Activated CD4-positive, alpha-beta T cell treated with anti-CD3 and anti-CD28 coated beads for 36 hours (primary cell): ENCODE measurements at places on chromosomes 3 and 15. TPM values are rescaled to one million over a fixed set of nuclear protein-coding genes. Genes with fewer than 3 reads are reported as not detected.

DNA sequence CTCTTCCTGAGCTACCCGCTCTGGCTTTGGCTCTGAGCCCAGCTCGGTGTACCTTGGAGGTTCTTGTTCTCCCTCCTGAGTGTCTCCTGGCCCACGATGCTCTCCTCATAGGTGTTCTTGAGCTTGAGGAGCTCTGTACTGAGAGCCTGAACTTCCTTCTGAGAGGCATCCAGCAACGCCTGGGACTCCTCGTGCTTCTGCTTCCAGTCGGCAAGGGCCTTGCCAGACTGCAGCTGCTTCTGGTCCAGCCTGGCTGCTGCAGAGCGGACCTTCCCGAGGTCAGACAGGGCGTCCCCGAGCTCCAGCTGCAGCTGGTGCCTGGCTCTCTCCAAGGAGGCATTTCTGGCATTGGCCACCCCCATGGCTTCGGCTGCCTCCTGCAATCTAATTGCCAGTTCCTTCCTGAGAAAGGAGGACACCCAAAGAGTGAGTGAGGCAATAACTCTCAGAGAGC, 99.8 kb downstream of the MYH15 start:
- DNase-seq: no peak

DNA sequence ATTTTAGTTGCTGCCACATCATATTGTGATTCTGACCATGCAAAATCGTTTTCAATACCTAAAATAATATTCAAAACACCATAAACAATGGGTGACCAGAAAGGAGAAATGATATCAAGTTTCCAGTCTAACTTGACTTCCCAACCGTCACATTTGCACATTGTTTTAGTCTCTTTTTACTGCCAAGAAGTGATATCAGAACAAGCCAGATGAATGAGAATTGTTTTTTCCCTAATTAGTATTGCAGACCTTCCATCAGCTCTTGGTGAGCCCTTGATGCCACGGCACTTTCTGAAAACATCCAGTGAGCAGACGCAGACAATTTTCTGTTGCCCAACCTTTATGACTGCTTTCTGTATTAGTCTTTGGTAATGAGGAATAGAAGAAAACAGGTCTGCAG, 62.5 kb downstream of the SPATA16 start:
- DNase-seq: no peak

- no peak for DNase-seq
Measured at GRCh38 chr3:22117751-22118346, 366.8 kb upstream of the ZNF385D start.

- DNase-seq: no peak
Measured at GRCh38 chr3:24586920-24587319, 92.3 kb upstream of the THRB start.

DNA sequence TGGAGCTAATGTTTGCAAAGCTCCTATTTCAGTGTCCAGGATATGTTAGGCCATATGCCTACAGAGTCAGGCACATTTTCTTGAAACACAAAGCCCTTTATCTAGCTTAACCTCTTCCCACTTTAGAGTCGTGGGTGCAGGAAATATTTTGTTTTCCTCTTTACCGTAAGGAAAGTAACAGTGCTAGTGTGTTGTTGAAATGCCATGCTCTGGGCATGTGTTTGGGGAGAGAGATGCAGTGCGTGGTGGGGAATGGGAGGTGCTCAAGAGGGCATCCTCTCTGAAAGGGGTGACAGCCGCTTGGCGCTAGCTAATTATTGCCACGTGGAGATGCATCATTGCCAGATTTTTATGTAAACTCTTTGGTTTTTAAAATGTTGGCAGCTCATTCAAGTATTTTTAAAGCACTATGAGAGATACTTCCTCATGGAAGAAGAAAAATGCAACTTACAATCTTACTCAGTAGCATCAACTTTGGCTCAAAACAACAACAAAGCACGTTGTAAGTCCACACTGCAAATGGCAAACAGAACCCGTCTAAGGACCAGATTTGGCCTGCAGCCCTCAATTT, 152.6 kb downstream of the LPP start:
- no peak for DNase-seq

- DNase-seq: no peak
Measured at GRCh38 chr3:151933234-151933853, 59.9 kb downstream of the SUCNR1 start.

DNA sequence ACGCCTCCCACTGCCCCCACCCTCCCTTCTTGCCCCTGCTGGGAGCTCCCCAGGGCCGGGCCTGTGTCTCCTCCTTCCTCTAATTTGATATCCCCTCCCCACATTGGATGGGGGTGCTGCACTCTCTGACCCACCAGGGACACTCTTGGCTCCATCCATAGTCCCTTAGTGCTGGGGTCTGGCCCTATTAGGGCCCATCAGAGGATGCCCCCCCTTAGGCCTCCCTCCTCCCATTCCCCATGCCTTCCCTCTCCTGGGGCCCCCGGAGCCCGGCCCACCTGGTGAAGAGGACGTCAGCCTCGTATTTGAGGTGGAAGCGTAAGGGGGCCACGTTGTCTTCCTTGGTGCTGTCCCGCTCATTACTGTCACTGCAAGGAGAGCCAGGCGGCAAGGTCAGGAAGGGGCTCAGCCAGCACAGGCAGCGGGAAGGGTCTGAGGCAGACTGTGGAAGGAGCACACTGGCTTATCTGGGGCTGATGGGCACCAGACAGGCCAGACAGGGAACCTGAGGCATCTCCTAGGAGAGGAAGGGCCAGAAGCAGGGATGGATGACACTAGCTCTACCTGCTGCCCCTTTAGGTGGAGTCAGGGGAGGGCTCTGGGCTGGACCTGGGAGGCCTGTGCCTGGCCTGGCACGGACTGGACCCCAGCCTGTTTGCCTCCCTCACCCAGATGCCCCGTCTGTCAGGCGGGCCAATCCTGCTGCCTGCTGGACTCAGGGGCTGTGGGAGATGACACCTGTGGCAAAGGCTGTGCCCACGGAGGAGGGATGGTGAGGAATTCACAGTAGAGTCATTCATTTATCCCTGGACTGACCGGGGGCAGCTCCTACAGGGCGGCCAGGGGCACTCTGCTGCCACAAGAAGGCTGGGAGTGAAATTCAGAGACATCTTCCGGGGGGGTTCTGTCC, 36.2 kb downstream of the FEM1B start:
- DNase-seq: peak; percentile 2

GRCh38 chr3:65732051-65732935, 306.4 kb downstream of the MAGI1 start:
- peak; percentile 8 for DNase-seq

- no peak for DNase-seq
Measured at GRCh38 chr3:159850481-159850880, 138.2 kb upstream of the IL12A start.

DNA sequence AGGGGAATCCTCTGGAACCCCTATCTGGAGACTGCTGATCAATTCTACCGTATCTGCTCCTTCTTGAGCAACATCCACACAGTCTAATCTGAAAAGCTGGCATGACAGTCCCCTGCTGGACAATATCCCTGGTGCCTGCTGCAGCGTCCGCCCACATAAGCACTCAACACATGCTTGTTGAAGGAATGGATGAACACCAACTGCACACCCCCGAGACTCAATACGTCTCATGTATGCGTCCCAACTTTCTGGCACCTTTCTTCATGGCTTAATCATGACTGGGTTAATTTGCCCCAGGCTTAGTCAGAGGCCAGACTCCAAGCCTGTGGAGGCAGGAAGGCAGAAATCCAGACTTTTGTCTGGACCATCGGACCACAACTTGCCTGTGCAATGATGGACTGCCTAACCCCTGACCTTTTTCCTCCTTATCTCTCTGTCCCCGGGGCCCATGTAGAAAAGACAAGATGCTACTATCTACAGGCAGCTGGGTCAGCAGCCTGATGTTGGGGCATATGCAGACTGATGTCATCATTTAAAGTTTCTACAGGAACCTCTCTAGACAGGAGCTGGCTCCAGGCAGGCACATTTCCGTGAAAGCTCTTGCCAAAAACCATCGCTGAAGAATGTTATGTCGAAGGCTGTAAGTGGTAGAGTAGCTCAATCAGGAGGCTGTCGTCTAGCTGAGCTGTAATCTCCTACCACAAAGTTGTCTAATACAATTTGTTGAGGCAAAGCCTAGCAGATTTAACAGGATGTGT, 114.1 kb upstream of the TPM1 start:
- no peak for DNase-seq

DNA sequence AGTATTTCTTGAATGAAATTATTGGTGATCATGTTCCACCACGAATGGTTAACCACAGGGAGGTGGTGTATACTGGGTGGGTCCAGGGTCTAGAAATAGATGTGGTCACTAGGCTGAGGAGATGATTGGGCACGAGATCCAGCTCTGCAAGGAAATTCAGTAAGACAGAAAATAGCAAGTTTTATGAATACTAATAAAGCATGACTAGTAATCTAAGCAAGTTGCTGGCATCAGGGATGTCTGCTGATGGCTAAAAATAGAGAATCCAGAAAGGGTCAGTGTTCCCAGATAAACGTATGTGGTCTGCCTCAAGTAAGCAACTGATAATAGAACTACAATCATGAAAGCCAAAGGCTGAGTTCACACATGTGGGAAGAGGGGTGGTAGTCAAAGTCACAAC, 108.3 kb upstream of the FRMD4B start:
- DNase-seq: no peak

- DNase-seq: no peak
Measured at GRCh38 chr3:79586232-79586631, 181.6 kb downstream of the ROBO1 start.

GRCh38 chr3:172245241-172245640, 203.0 kb downstream of the GHSR start:
- no peak for DNase-seq

GRCh38 chr15:59550530-59550929, 61.1 kb upstream of the GCNT3 start:
- DNase-seq: no peak

- peak; percentile 15 for DNase-seq
Measured at GRCh38 chr3:173529062-173529711, 131.6 kb downstream of the NLGN1 start.

- DNase-seq: no peak
Measured at GRCh38 chr3:195236076-195236798, 34.7 kb downstream of the XXYLT1 start.

- DNase-seq: peak; percentile 9
Measured at GRCh38 chr15:61195116-61196002, 33.7 kb downstream of the RORA start.

GRCh38 chr3:101311676-101312075, 8.7 kb downstream of the IMPG2 start:
- DNase-seq: no peak

GRCh38 chr15:73694419-73694818, 10.2 kb downstream of the CD276 start:
- no peak for DNase-seq

GRCh38 chr3:55571216-55571813, 84.2 kb upstream of the WNT5A start:
- DNase-seq: no peak

DNA sequence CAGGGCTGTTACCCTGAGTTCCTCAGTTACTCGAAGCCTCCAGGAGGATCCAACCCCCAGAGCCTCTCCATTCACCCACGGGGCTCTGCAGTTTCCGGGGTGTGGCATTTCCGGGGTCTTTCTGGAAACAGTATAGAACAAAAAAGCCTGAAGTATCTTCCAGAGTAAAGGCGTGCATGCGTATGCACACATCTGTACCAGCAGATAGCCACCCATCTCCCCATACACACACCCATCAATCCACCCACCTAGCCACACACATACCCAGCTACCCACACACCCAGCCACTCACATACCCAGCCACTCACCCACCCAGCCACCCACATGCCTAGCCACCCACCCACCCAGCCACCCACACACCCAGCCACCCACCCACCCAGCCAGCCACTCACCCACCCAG, 2.9 kb upstream of the DNAJB8 start:
- DNase-seq: no peak

DNA sequence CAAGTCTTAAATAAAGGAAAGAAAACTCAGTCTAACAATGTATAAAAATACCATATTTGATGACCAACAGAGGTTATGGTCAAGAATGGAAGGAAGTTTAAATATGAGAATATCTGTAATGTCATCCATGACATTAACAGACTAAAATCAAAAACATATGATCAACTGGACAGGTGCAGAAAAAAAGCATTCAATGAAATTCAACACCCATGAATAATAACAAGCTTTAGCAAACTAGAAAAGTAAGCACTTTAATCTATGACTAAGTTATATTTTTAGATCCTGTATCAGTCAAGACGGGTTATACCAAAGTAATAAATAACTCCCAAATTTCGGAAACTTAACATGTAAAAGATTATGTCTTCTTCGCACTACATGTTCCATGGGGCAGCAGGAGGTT, 61.8 kb downstream of the CFAP20DC start:
- DNase-seq: no peak

DNA sequence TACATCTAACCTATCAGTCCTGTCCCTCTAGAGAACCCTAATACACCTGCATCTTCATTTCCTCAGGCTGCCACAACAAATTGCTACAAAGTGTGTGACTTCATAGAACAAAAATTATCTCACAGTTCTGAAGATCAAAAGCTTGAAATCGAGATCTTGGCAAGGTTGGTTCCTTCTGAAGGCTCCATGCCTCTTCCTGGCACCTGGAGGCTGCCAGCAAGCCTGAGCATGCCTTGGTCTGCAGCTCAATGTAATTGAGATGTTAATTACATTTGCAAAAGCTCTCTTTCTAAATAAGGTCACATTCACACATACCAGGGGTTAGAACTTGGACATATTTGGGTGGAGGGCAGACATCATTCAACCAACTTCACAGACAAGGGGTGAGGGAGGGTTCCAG, 86.4 kb upstream of the ABHD17C start:
- DNase-seq: no peak

- no peak for DNase-seq
Measured at GRCh38 chr3:71428841-71429596, 154.5 kb downstream of the FOXP1 start.

DNA sequence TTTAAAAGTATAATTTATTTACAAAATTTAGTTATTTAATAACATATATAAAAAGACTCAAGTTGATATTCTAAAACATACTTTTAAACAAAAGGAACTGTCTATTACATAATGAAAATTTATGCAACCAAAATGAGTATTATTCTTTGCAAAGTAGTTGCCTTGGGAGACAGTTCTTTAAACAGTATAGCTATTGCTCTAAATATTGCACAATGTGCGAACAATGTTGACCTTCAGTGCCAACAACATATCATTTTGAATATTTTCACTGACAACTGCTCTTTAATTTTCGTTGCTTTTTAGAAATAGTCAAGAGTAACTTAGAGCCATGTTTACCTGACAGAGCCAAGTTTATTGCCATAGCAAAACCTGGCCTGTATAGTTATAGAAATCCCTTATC, 124.9 kb downstream of the ZBTB20 start:
- DNase-seq: no peak

GRCh38 chr3:23601091-23601822, 204.5 kb upstream of the UBE2E1 start:
- no peak for DNase-seq

- peak; percentile 38 for DNase-seq
Measured at GRCh38 chr3:149224736-149225594, 3.3 kb upstream of the CP start.

Gene FAM98B
- 54.2 TPM for total RNA-seq

Gene CACNA2D3
- total RNA-seq: not detected

Gene BNC1
- not detected for total RNA-seq

Gene PROK2
- total RNA-seq: 0.32 TPM

Gene TMEM108
- total RNA-seq: not detected

Gene CLCN2
- total RNA-seq: 4.7 TPM

Gene CORO2B
- total RNA-seq: 0.09 TPM

Gene SEMA5B
- total RNA-seq: not detected
